ENCODE measurements at places on chromosomes 5 and 9.
A peak's percentile ranks its signal among the peaks of the same experiment; 100 is the strongest.

DNA sequence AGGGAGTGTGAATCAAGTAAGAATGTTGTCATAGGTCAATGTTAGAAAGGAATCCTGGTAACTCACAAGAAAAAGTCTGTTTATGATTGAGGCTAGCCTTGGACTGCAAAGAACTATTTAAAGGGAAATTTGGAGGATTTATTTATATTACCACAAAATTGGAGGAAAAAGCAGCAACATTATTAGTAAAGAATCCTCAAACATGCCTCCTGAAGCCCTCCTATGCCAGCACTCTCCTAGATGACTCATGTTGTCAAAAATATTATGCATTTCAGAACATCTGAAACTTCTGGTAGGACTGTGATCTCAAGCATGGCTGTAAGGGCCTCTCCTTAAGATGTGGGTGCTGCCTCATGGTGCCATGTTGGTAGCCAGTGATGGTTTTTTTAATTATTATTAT, 628.5 kb downstream of the CHSY3 start:
- DNase-seq = no peak

DNA sequence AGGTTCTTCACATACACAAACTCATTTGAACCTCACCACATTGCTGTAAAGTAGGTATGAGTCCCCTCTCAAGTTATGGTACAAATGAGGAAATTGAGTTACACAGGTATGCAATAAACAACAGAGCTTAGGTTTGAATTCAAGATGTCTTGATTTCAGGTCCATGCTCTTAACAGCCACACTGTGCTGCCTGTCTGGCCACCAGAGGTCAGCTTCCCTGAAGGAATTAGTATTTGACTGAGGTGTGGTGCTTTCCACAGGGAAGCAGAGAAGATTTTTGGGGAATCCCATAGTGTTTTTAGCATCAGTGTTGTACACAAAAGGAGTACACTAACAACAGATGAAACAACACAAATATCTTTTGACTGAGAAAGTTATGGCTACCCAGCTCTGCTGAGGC, 94.4 kb upstream of the ITGA1 start:
- peak; percentile 49 for DNase-seq

DNA sequence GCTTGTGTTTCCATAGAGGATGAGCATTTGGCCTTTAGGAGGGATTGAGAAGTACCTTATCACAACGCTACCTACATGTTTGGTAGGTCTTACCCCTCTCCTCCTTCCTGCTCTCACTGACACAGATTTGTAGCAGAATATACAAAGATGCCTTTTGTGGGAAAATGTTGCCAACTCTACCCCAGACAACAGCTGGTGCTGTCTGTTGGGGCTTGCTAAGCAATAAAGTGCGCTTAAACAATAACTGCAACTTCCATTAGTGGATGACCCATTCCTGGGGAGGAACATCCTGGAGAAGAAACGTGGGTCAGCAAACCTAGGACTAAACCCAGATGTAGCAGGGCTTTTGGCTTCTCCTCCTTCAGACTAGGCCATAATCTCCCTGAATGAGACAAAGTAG, 174.3 kb downstream of the EFNA5 start:
- no peak for DNase-seq

- no peak for DNase-seq
Measured at GRCh38 chr5:72206994-72207393, 99.7 kb downstream of the MAP1B start.

- DNase-seq = no peak
Measured at GRCh38 chr5:16578474-16578883, 38.3 kb downstream of the RETREG1 start.

DNA sequence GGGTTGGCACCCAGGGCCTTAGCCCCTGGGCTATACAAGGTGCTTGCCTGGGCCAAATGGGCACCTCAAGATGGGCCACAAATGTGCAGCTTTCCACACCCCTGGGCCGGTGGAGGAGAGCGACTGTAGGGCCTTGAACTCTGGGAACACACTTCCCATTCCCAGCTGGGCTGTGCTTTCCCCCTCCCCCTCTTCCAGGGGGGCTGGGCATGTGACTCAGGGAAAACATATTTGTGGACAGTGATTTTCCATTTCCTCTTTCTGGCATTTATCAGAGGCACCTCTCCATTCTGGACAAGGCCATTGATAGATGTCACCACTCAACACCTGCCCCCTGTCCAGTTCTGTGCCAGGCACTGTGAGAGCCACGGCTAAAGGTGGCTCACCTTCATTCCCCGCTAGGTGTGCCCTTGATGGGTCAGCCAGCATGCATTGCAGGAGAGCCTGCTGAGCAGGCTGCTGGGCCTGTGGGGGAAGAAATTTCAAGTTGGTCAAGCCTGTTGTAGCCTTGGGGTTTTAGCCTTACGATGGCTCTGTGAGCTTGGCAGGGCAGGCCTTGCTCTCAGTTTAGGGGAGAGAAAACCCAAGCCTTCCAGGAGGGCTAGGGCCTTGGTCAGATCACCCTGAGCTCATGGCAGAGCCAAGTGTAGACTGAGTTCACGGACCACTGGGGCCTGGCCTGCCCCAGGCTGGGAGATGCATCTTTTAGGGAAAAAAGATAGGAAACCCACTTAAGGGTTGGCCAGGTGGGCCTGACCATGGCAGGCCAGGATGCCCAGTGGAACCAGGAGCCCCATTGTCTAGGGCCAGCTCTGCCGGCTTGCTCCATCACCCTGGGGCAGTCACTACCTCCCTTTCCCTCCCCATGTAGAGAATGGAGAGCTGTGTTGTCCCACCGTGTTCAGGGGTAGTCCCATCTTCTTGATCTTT, 113.9 kb downstream of the DAB2IP start:
- DNase-seq = peak; percentile 85

DNA sequence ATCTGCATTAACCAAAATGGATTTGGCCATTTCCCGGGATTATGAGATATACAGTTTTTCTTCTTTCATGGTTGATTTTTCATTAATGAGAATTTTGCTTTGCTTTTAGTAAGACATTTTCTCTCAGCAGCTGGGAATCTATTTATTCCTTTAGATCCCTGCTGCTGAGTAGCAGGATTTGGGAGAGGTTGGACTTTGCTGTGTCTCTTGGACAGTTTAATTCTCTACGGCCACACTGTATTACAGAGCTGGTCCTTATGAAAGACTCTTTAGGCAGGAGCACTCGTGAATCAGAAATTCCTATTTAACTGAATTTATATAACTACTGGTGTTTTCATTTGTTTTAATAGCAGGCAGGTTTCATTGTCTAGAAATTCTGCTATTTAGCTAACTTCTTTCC, 1.6 kb downstream of the UNC13B start:
- no peak for DNase-seq

DNA sequence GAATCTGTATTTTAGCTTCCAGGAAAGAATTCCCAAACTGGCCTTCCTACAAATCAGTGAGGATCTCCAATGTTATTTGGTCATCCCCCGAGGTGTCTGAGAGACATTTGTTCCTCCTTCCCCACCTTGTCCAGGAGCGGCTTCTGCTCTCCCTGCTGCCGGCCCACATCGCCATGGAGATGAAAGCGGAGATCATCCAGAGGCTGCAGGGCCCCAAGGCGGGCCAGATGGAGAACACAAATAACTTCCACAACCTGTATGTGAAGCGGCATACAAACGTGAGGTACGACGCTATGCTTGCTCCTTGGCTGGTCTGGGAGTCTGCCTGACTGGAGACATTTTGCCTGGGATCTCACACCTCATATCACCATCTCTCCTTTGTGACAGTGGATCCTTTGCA, 160.4 kb downstream of the CFAP90 start:
- no peak for DNase-seq

DNA sequence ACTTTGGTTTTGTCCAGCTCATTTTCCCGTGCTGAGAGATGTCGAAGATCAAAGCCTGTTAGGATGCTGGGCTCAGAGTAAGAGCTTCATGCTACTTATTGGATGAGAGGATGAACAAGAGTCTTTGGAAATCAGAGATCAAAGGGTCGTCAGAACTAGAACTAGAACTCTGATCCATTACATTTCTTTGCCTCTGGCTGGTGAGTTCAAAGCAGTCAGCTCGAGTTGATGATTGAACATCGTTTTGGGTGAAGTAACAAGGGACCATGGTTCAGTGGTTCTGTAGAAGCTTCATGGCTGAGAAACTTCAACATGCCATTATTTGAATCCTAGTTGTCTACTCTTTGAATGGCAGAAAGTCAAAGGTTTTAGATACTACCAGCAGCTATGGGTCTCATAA, 320.3 kb downstream of the ARHGEF28 start:
- DNase-seq = no peak

- peak; percentile 88 for DNase-seq
Measured at GRCh38 chr5:140372971-140373487, 13.0 kb downstream of the SLC4A9 start.

GRCh38 chr5:59817536-59817935, 76.0 kb downstream of the PDE4D start:
- no peak for DNase-seq

DNA sequence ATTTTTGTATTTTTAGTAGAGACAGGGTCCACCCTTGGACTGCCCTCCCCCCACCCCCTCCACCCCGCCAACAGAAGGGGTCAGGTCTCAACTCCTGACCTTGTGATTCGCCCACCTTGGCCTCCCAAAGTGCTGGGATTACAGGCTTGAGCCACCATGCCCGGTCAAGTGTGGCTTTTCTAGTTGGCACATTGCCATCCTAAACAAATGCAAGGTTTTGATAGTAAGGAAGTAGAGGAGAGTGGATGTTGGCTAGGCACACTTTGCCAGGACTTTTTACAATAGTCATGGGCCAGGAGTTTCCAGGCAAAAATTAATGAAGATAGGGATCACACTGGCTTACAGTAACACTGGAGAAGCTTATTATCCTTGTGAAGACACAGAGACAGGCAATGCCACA, 62.4 kb downstream of the GALNT12 start:
- DNase-seq = no peak

GRCh38 chr9:32326146-32326545, 58.3 kb upstream of the ACO1 start:
- no peak for DNase-seq

- DNase-seq = peak; percentile 17
Measured at GRCh38 chr5:122076050-122076461, 2.0 kb downstream of the LOX start.

- no peak for DNase-seq
Measured at GRCh38 chr9:109379513-109379912, 58.7 kb upstream of the EPB41L4B start.

GRCh38 chr9:17488662-17489061, 90.2 kb upstream of the SH3GL2 start:
- DNase-seq = no peak

DNA sequence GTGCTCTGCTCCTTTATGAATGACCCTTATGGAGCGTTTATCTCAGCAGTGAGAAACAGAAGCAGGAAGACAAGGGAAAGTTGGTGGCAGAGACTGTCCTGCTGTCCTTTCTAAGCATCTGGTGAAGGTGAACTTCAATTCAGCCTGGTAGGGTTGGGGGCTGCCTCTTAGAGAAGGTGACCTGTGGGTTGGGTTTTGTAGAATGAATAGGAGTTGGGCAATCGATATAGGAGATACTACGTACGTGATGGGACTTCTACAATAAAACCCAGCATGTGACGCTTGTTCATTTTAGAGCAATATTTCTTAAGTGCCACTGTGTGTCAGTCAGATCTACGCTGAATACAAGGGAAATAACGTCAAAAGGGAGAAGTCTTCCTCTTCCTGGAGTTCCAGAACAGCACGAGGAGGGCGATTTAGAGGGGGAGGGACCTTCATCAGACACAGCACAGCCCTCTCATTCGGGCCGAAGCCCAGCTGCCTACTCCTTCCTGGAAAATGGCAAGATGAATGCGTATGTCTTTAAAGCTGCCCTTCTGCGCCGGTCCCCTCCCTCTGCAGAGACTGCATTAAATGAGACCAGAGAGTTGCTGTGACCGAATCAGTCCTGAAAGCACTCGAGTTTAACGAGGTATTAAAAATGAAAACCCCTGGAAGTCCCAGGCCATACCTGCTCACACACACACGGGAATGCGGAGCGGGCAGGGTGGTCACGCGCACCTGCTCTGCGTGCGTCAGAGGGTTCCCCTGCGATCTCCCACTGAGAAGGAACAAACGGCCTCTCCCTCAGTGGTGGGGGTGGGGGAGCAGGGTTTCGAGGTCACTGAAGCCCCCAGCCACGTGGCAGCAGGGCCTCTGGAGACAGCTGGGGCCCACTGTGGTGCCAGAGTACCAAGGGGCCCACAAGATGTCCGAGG, 85.3 kb upstream of the SARDH start:
- no peak for DNase-seq

DNA sequence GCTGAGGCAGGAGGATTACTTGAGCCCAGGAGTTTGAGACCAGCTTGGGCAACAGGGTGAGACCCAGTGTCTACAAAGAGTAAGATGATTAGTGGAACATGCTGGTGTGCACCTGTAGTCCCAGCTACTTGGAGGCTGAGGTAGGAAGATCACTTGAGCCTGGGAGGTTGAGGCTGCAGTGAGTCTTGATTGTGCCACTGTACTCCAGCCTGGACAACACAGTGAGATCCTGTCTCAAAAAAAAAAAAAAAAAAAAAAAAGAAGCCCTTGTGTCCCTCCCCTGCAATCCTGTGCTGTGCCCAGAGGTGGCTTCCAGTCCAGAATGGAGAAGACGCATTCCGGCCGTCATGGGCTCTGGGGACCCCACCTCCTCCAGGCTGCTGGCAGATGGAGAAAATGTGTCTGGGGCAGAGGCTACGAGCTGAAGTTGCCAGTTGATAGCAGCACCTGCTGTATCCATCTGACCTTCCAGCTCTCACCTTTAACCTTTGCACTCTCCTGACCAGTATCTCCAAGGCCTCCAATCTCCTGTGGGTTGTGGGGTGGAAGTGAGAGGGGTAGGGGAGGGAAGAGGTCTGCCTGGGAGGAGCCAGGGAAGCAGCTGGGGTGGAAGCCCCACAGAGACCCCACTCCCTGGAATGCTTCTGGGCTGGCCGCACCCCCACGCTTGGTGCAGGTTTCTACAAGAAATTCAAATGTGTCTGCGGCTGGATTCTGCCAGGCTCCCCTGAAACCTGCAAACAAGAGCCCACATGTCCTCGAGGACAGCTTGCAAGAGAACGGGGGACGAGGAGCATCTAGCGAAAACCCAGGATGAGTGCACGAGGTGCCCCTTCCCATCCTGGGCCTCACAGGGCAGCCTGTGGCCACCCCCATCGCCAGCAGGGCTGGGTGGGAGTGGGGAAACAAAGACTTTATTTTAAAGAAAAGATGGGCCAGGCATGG, 148.3 kb upstream of the IER5L start:
- DNase-seq = no peak

DNA sequence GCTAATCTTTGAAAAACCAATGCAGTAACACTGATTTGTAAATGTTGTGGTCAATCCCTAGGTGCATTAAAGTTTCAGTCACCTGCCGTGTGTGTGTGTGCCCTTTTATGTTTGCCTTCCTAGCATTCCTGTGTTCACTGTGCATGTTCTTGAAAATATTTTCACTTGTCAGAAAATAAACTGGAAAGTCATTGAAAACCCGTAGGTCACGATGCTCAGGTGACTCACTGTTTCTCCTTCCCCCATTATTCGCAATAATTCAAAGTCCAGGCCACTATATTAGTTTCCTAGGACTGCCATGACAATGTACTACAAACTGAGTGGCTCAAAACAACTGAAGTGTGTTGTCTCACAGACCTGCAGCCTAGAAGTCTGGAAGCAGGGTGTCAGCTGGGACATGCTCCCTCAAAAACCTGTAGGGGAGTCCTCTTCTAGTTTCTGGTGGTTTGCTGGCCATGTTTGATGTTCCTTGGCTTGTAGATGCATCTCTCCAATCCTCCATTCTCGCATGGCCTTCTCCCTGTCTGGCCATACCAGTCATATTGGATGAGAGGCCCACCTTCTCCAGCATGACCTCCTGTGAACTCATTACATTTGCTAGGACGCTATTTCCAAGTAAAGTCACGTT, 29.3 kb downstream of the MARVELD2 start:
- no peak for DNase-seq

Data from AG20443 (cell line).